ENCODE measurements at places on chromosomes 1 and 21.

- no peak for DNase-seq
Measured at GRCh38 chr1:204578867-204579664, 62.9 kb downstream of the MDM4 start.

- no peak for DNase-seq
Measured at GRCh38 chr21:41488080-41488479, 19.9 kb downstream of the TMPRSS2 start.

DNA sequence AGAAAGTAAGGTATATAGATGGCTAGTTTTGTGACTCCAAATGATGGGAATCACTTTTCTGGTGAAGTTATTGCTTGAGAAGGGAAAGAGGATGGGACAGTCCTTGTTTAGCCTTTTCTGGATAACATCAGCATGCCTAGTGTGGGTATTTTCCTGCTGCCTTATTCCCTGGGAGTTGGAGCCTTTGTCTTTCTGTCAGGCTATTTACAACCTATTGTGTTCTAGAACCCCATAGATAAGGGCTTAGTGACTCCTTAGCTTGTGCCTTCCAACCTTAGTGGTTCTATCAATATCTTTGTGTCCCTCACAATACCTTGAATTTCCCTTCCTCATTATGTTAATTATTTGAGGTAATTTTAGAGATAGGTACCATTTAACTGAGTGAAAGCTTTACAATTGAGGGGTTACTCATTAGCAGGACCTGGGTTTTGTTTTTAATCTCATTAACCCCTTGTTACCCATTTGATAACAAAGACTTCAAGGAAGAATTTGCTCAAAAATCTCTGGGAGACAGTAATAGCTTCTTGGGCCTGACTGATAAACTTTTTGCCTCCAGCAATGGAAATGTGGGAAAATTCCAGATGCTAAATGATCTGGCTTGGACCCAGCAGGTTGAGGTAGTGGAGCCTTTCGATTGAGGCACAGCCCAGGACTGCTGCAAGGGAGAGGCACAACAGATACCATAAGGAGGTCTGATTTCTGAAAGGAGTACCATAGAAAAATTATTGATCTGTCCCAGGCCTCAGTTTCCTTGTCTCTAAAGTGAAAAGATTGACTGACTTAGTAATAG, 49.0 kb downstream of the CACHD1 start:
- no peak for DNase-seq

- no peak for DNase-seq
Measured at GRCh38 chr21:37940691-37941090, 24.4 kb upstream of the KCNJ6 start.

- DNase-seq: no peak
Measured at GRCh38 chr21:42200906-42201614, 17.9 kb upstream of the ABCG1 start.

- no peak for DNase-seq
Measured at GRCh38 chr1:76262601-76263000, 188.1 kb downstream of the ST6GALNAC3 start.

DNA sequence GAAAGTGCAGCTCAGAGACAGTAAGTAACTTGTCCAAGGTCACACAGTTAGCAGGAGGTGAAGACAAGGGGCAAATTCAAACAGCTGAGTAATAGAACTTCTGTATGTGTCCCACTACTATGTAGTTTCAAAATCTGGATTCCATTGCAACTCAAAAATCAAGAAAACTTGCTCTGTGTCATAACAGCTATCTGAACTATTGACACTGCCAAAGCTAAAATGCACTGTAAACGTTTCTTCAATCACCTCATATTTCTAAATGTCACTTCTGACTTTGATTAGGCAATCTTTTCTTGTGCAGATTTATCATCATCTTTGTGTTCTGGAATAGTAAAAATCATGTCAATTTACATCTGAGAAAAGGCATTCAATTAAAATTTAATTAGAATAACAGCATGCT, 957.6 kb downstream of the MRPL39 start:
- no peak for DNase-seq

DNA sequence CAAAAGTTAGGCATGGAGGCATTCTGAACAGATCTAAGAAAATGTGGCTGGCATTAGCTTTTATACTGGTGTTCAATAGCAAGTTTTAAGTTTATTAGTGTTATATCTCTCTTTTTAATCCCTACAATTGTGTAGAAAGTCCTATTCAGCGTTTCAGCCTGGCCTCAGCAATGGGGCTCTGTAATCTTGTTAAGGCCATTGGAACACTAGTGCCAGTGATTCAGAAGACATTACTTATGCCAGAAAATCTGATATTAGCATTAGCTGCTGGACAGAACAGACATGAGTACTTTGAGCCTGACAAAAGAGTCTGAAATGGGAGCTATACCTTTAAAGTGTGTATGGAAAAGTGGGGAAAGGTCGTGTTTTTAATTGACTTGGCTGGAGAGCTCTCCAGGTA, 167.0 kb downstream of the NEGR1 start:
- no peak for DNase-seq

GRCh38 chr1:239483391-239483790, 97.0 kb downstream of the CHRM3 start:
- DNase-seq: no peak

- DNase-seq: no peak
Measured at GRCh38 chr1:18132711-18133541, 25.3 kb downstream of the IGSF21 start.

- peak; percentile 69 for DNase-seq
Measured at GRCh38 chr1:22826604-22827580, 116.3 kb downstream of the EPHB2 start.

GRCh38 chr1:8527941-8528340, 210.0 kb downstream of the SLC45A1 start:
- DNase-seq: no peak

GRCh38 chr1:208387908-208388811, 144.0 kb upstream of the PLXNA2 start:
- no peak for DNase-seq

DNA sequence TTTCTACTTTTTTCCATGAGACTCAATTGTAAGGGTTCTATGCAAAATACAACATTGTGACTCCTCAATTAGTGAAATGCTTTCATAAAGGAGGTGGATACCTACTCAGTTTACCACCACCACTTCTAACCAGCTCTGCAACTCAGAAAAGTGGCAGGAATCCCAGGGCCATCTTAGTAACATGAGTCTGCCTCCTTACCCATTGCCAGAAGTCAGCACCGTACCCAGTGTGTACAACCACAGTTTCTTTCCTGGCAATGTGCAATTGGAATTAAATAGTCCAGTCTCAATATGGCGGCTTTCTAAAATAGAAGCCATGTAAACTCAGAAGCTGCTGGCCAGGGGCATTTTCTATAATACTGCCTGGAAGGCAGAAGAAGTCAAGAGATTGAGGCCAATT, 32.1 kb downstream of the TESK2 start:
- DNase-seq: no peak

DNA sequence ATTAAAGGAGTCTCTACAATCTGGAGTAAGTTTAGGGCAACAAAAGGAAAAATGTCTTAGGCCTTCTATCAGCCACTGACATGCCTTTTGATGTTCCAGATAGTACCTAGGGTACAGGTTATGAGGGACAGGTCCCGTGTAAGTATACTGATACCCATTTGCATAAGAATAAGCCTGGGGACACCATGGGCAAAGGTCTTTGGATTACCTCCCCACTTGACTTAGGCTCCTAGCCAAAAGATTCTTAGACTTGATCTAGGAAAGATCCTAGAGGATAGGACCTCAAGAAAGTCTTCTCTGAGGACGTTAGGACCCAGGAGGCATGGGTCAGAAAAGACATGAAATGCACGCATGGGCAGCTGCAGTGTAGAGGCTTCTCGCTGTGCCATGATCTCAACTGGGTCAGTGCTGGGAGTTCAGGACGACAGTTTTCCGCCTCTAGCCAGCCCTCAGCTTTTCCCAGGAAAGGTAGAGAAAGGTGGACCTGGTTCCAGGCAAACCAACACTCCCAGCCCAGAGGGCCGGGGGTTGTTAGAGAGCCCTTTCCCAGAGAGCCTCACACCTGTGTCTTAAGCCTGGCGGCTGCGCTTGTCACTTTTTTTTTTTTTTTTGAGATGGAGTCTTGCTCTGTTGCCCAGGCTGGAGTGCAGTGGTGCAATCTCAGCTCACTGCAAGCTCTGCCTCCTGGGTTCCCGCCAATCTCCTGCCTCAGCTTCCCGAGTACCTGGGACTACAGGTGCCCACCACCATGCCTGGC, 26.6 kb downstream of the MSTO1 start:
- no peak for DNase-seq

GRCh38 chr21:45741691-45742090, 98.2 kb downstream of the PCBP3 start:
- DNase-seq: no peak

GRCh38 chr1:234613128-234613875, 3.3 kb upstream of the IRF2BP2 start:
- no peak for DNase-seq

DNA sequence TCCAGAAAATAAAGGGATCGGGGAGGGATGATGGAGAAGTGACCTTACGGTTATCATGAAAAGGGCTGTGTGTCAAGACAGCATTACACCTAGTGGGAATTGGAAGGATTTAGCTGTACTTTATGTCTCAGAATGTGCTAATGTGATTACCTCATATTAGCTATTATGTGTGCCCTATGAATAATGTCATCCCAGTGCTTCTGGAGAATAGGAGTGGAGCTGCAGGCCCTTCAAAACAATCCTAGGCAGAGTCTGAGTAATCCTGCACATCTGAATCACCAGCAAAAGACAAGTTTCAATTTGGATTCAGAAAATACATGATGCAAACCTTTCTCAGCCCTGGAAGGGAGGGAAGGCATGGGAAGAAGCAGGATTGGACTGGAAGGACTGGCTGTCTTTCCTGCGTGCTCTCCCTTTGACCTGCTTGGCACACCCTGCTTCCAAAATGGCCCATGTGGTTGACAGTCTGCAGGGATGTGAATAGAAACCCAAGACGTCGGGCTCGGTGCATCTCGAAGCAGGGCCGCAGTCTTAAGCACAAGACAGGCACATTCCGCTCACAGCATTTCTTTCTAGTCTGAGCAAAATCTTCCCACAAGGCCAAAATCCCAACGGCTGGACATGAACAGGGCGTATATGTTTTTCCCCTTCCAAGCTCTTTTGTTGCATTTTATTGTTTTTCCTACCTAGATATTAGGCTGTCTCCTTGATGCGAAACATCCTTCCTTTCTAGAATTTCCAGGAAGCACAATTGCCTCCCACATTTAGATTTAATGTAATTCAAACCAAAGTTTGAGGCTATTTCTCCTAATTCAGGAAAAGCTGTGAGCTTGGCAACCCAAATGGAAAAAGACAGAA, 54.3 kb upstream of the TARBP1 start:
- DNase-seq: peak; percentile 71

GRCh38 chr1:64865105-64865757, 101.1 kb downstream of the JAK1 start:
- DNase-seq: no peak

GRCh38 chr1:9892563-9893528, 17.2 kb downstream of the CTNNBIP1 start:
- peak; percentile 42 for DNase-seq

Data from Right ventricle myocardium superior (tissue), 1 donor.